Activated T-helper 1 cell treated with anti-CD3 and anti-CD28 coated beads, Interleukin-12 subunit alpha, Interleukin-12 subunit beta, Interleukin-2, Interleukin-4 antibody, amounts not matched to agents 30 ng/mL and 10 ng/mL and 1 ng/mL, durations not matched to agents 14 hours and 24 hours and 36 hours (primary cell): ENCODE measurements at places on chromosomes 3 and 15. TPM values are rescaled to one million over a fixed set of nuclear protein-coding genes. Genes with fewer than 3 reads are reported as not detected.

- H3K4me3 ChIP-seq = no peak overlapping the region
- DNase-seq = no peak
- no peaks in the 10 kb centered on the region for H3K36me3 ChIP-seq
- H3K27me3 ChIP-seq = peaks cover 10% of the 10 kb centered on the region
- no peaks in the 10 kb centered on the region for H3K4me1 ChIP-seq
- no peak overlapping the region for H3K27ac ChIP-seq
Observed at GRCh38 chr15:66771351-66771650, 69.3 kb downstream of the SMAD6 start.

GRCh38 chr3:124652009-124652408, 78.2 kb upstream of the UMPS start:
- DNase-seq = no peak
- H3K4me1 ChIP-seq = peaks cover 15% of the 10 kb centered on the region
- H3K36me3 ChIP-seq = no peaks in the 10 kb centered on the region
- H3K4me3 ChIP-seq = no peak overlapping the region
- no peak overlapping the region for H3K27ac ChIP-seq

GRCh38 chr3:95826419-95826818, 988.0 kb upstream of the EPHA6 start:
- no peaks in the 10 kb centered on the region for H3K4me1 ChIP-seq
- H3K27me3 ChIP-seq = no peaks in the 10 kb centered on the region
- no peaks in the 10 kb centered on the region for H3K36me3 ChIP-seq
- H3K27ac ChIP-seq = no peak overlapping the region

- H3K4me3 ChIP-seq = no peak overlapping the region
- DNase-seq = no peak
- peaks cover 41% of the 10 kb centered on the region for H3K4me1 ChIP-seq
Observed at GRCh38 chr15:59256482-59256881, 49.8 kb downstream of the LDHAL6B start.

DNA sequence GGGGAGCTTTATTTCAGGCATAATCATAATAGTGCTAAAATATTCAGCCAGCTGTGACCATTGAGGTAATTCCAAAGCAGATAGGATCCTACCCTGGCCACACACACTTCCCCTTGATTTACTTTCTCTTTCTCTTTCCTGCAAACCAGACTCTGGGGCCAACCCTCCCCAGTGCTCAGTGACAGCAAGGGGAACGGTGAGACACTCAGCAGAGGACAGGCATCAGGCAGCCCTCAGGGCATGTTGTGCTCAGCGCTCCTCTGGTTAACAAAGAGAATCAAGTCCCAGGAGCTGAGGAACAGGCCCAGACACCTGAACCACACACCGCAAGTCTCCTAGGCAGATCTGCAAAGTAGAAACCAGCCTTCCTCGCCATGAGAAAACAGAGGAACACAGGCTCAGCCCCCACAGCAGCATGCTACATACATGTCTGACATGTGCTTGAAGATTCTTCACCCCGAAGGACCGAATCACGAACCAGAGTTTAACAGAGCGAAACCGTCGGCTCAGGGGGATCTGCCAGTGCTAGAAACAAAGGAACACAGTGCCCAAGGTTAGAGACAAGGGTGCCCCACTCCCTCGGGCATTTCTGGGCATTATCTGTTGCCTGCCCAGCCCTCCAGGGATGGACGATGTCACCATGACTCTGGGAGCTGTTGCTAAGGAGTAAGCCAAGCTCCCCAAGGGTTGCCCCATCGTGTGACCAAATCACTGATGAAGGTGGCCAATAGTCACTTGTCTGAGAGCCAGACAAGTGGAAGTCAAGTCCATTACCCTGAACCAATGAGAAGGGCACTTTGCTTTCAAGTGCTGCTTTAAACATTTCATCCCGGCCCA, 17.5 kb downstream of the HDC start:
- H3K4me1 ChIP-seq = peaks cover 65% of the 10 kb centered on the region
- DNase-seq = peak; percentile 59
- no peaks in the 10 kb centered on the region for H3K27me3 ChIP-seq
- peaks cover 14% of the 10 kb centered on the region for H3K36me3 ChIP-seq
- peak overlapping the region; percentile 67 for H3K4me3 ChIP-seq

DNA sequence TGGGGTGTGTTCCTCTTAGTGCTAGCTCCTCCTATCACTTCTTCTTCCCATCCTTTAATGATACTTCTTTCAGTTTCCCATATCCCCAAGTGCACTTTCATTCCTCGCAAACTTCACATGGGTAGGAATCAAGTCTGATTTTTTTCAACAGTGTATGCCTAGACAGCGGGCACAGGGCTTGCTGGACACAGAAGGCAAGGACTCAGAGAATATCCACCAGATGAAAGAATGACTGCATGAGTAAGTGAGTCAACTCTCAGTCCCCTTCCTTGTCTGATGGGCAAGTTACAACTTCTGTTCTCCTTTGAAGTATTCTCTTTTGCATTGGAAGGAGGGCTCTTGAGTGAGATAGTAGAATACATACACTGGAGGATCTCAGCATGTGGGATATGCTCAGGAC, 3.1 kb upstream of the SQOR start:
- peaks cover 22% of the 10 kb centered on the region for H3K4me1 ChIP-seq
- peaks cover 20% of the 10 kb centered on the region for H3K27me3 ChIP-seq
- DNase-seq = no peak
- H3K36me3 ChIP-seq = peaks cover 9% of the 10 kb centered on the region

DNA sequence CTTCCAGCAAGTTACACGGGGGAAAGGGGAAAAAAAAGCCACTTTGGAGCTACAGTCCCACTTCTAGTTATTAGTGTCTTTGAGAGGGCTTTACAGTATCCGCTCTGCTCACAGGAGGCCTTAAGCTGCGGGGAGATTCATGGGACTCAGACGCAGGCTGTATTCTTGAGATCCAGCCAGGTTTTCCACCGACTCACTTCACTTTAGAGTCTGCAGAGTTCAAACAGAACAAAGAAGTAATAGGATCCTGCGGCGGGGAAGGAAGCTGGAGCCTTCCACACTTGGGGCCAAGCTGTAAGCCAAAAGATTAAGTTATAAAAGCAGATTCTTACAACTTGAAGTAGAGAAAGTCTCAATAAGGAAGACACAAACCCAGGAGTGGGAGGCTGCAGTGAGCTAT, 60.2 kb upstream of the FAM174B start:
- H3K4me1 ChIP-seq = peaks cover 10% of the 10 kb centered on the region
- no peaks in the 10 kb centered on the region for H3K36me3 ChIP-seq
- H3K4me3 ChIP-seq = no peak overlapping the region
- peaks cover 34% of the 10 kb centered on the region for H3K27me3 ChIP-seq

- no peaks in the 10 kb centered on the region for H3K4me1 ChIP-seq
- peaks cover 1% of the 10 kb centered on the region for H3K27me3 ChIP-seq
- no peak overlapping the region for H3K4me3 ChIP-seq
- no peaks in the 10 kb centered on the region for H3K36me3 ChIP-seq
Observed at GRCh38 chr3:133125802-133126201, 87.6 kb downstream of the TMEM108 start.

GRCh38 chr15:100204771-100205170, 137.0 kb downstream of the ADAMTS17 start:
- peaks cover 2% of the 10 kb centered on the region for H3K27me3 ChIP-seq
- no peaks in the 10 kb centered on the region for H3K4me1 ChIP-seq
- H3K4me3 ChIP-seq = no peak overlapping the region
- no peaks in the 10 kb centered on the region for H3K36me3 ChIP-seq
- H3K27ac ChIP-seq = no peak overlapping the region

GRCh38 chr3:184040010-184040409, 8.5 kb downstream of the HTR3D start:
- H3K4me1 ChIP-seq = no peaks in the 10 kb centered on the region
- H3K27ac ChIP-seq = no peak overlapping the region
- no peak overlapping the region for H3K4me3 ChIP-seq
- no peaks in the 10 kb centered on the region for H3K36me3 ChIP-seq
- no peak for DNase-seq

GRCh38 chr15:89115547-89115946, 27.3 kb downstream of the ABHD2 start:
- H3K36me3 ChIP-seq = peaks cover 27% of the 10 kb centered on the region
- no peak overlapping the region for H3K27ac ChIP-seq
- no peaks in the 10 kb centered on the region for H3K27me3 ChIP-seq
- no peak for DNase-seq

GRCh38 chr15:48532946-48533345, 112.6 kb downstream of the FBN1 start:
- DNase-seq = no peak
- no peaks in the 10 kb centered on the region for H3K27me3 ChIP-seq
- no peak overlapping the region for H3K4me3 ChIP-seq
- no peak overlapping the region for H3K27ac ChIP-seq
- H3K36me3 ChIP-seq = no peaks in the 10 kb centered on the region
- H3K4me1 ChIP-seq = no peaks in the 10 kb centered on the region

DNA sequence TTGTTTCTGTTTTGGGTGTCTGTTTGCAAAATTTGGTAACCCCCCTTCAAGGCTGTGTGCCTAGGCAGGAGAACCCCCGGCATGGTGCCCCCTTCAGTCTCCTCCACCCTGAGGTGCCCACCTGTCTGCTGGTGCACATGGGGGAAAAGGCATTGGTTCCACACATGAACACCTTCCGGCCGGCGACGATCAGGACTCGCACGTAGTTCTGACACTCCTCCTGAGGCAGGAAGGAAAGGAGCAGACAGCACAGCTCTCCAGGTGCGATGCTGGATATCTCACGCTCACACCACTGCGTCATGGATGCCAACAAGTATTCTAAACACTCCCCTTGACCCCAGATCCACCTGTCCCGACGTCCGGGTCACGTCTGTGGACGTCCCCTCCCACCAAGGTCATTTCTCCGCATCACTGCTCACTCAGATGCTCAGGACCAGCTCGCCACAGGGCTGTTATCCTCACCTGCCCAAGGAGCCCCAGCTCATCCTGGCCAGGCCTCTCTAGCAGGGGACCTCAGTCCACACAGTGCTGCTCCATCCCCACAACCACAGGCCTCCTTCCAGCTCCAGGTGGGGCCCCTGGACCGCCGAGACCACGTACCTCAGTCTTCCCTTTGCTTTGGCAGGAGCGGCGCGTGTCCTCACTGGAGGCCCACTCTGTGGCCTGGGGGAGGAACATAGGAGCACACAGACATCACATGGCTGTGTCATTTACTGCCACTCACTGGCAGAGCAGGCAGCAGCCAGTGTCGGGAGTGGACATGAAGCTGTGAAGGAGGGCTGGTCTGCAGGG, 99.0 kb downstream of the SEMA5B start:
- peaks cover 12% of the 10 kb centered on the region for H3K27me3 ChIP-seq
- H3K4me1 ChIP-seq = no peaks in the 10 kb centered on the region
- H3K27ac ChIP-seq = no peak overlapping the region
- no peak overlapping the region for H3K4me3 ChIP-seq
- H3K36me3 ChIP-seq = no peaks in the 10 kb centered on the region

- H3K27me3 ChIP-seq = peaks cover 48% of the 10 kb centered on the region
- peaks cover 2% of the 10 kb centered on the region for H3K36me3 ChIP-seq
- H3K27ac ChIP-seq = no peak within 1 kb of the TSS
Observed at GRCh38 chr15:63381301-63382204, at the start of gene CA12. TSS of gene CA12 (minus strand) at chr15:63381846. CDS start at chr15:63381720, 126 bp downstream.

DNA sequence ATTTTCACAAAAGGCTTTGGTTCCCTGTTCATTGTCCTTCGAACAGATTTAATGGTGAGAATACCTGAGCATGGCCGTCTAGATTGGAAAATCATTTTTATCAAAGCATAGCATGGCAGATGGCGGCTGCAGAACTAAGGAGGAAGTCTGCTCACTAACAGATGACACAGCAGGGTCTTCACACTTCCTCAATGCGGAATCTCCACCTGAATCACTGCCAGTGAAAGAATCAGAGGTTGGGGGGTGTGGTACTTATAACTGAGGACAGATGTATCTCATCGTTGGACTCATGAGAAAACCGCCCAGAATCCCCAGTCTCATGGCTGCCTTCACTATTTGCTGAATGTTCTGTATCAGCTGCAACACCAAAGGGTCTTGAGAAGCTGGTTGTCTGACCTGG, 31.6 kb upstream of the PYGO1 start:
- DNase-seq = no peak
- H3K4me1 ChIP-seq = no peaks in the 10 kb centered on the region
- H3K27me3 ChIP-seq = peaks cover 23% of the 10 kb centered on the region
- no peaks in the 10 kb centered on the region for H3K36me3 ChIP-seq
- H3K27ac ChIP-seq = no peak overlapping the region
- no peak overlapping the region for H3K4me3 ChIP-seq

DNA sequence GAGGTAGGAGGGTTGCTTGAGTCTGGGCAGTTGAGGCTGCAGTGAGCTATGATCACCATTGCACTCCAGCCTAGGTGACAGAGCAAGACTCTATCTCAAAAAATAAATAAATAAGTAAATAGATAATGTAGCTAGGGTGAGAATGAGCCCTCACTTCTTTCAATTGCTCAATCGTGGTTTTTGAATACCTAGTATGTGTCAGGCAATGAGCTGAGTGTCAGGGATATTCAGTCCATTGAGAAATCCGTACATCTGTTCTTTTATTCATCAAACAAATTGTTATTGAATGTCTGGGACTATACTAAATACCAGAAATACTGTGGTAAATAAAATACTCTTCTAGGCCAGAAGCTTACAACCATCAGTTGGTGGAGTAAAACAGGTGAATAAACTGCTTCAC, 6.2 kb upstream of the ZNF148 start:
- no peak for DNase-seq
- peak overlapping the region; percentile 21 for H3K27ac ChIP-seq
- peaks cover 14% of the 10 kb centered on the region for H3K27me3 ChIP-seq
- no peak overlapping the region for H3K4me3 ChIP-seq
- no peaks in the 10 kb centered on the region for H3K36me3 ChIP-seq
- peaks cover 11% of the 10 kb centered on the region for H3K4me1 ChIP-seq

- DNase-seq = no peak
- no peak overlapping the region for H3K27ac ChIP-seq
- H3K27me3 ChIP-seq = peaks cover 7% of the 10 kb centered on the region
Observed at GRCh38 chr15:77518458-77518857, 97.8 kb downstream of the HMG20A start.

GRCh38 chr3:57777774-57778173, 21.7 kb downstream of the SLMAP start:
- no peak overlapping the region for H3K27ac ChIP-seq
- H3K27me3 ChIP-seq = no peaks in the 10 kb centered on the region

DNA sequence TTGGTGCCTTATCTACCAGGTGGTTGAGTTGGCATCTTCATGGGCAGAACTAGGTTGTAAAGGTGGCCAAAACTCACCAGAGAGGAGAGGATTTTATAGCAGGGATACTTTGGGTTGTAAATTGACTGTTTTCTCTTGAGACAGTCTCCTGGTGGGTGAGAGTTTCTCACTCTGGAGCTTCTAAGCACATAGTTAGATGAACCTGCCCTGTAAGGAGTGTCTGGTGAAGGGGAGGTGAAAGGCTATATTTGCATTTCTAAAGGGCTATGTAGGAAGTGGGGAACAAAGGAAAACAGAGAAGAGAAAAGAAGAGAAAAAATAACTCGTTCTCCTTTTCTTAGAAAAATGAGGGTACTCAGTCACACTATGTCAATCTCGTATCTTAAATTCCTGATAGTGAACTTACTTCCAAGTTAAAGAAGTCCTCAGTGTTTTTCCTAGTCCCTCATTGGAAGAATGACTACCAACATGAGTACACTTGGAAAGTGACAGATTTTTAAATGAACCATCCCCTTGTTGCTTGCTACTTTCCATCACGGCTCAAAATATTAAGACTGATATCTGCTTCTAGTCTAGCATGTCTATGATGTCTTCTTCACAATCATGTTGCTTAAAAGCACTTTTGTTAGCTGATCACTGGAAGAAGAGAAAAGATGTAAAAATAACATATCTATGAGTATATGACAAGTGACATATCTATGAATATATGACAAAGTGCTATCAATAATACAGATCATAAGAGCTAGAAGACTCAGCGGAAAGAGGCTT, 113.8 kb upstream of the P2RY1 start:
- H3K4me3 ChIP-seq = no peak overlapping the region
- DNase-seq = no peak
- H3K36me3 ChIP-seq = no peaks in the 10 kb centered on the region
- H3K27me3 ChIP-seq = no peaks in the 10 kb centered on the region

Gene RAB6B
- 0.54 and 0.65 TPM in 2 replicates for total RNA-seq

Gene SCN5A
- total RNA-seq = not detected in 2 replicates

Gene PLXNB1
- 5.7 and 7.0 TPM in 2 replicates for total RNA-seq

Gene MAP6D1
- 2.1 and 2.2 TPM in 2 replicates for total RNA-seq

Gene TNFSF10
- 119 and 123 TPM in 2 replicates for total RNA-seq

Gene SAMD7
- total RNA-seq = not detected in 2 replicates

Gene LMAN1L
- total RNA-seq = 0.75 and 0.93 TPM in 2 replicates

Gene RASA2
- total RNA-seq = 37.7 and 39.2 TPM in 2 replicates

Gene ITIH1
- total RNA-seq = not detected in 2 replicates

Gene NR1I2
- 0.13 TPM in 1 of 2 replicates, not detected in the other for total RNA-seq
